Muscle of leg (tissue), 16 donors: ENCODE measurements at places on chromosomes 5 and 9. TPM values are rescaled to one million over a fixed set of nuclear protein-coding genes. Genes with fewer than 3 reads are reported as not detected.

Gene SLIT3
- polyA plus RNA-seq, result 8.5 TPM

Gene KCNV2
- polyA plus RNA-seq, result 0.18 TPM

GRCh38 chr9:95935861-95936578 is 60.5 kb downstream of the ERCC6L2 start:
- no peaks in the 10 kb centered on the region for H3K4me1 ChIP-seq
- H3K4me3 ChIP-seq, result no peak overlapping the region
- H3K27me3 ChIP-seq, result no peaks in the 10 kb centered on the region
- no peak for DNase-seq
- no peak overlapping the region for H3K27ac ChIP-seq
- H3K36me3 ChIP-seq, result peaks cover 17% of the 10 kb centered on the region

- no peak for DNase-seq
- H3K27ac ChIP-seq, result no peak overlapping the region
- no peaks in the 10 kb centered on the region for H3K4me1 ChIP-seq
- H3K36me3 ChIP-seq, result no peaks in the 10 kb centered on the region
Measured at GRCh38 chr5:96816991-96817390, 9.2 kb upstream of the ERAP1 start.

DNA sequence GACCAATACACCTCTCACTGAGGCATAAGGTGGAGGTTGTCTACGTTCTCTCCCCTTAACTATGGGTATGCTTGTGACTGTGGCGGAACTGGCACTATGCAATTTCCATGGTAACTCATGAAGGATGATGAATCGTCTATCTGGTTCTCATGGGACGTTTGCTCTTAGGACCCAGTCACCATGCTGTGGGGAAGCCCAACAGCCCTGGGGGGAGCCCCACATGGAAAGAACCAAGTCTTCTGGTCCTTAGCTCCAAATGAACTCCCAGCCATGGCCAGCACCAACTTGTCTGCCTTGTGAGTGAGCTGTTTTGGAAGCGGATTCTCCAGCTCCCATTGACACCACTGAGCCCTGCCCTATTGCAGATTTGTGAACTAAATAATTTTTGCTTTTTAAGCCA is 188.7 kb upstream of the S1PR3 start:
- H3K27me3 ChIP-seq, result no peaks in the 10 kb centered on the region
- peaks cover 4% of the 10 kb centered on the region for H3K4me1 ChIP-seq
- H3K27ac ChIP-seq, result no peak overlapping the region
- H3K4me3 ChIP-seq, result no peak overlapping the region

DNA sequence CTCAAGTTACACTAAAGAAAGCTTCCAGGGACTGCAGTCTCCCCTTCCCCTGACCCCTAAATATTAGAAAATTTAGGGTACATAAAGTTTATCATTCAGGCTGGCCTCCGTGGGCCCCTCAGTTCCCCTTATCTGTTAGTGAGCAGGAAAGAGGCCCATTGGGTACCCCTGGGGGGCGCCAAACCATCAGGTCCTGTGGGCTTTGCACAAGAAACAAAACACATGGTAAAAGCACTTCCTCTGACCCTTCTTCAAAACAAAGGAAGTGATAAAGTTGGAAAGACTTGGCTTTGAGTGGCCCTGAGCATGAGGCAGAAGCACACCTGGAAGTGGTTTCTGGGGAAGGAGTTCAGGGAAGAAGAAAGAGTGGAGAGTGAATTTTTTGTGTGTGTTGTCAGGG is 213.0 kb downstream of the SMARCA2 start:
- no peaks in the 10 kb centered on the region for H3K36me3 ChIP-seq
- peak; percentile 43 for DNase-seq
- H3K4me1 ChIP-seq, result peaks cover 6% of the 10 kb centered on the region
- H3K27me3 ChIP-seq, result no peaks in the 10 kb centered on the region
- no peak overlapping the region for H3K4me3 ChIP-seq
- H3K27ac ChIP-seq, result no peak overlapping the region
